Heart right ventricle (tissue), 16 donors: ENCODE measurements at places on chromosomes 2 and 18.
A peak's percentile ranks its signal among the peaks of the same experiment; 100 is the strongest.

GRCh38 chr18:77167251-77167650, 34.7 kb upstream of the MBP start:
- no peaks in the 10 kb centered on the region for H3K4me1 ChIP-seq
- H3K27me3 ChIP-seq: peaks cover 18% of the 10 kb centered on the region
- no peak for DNase-seq
- H3K4me3 ChIP-seq: no peak overlapping the region
- H3K27ac ChIP-seq: no peak overlapping the region
- no peaks in the 10 kb centered on the region for H3K36me3 ChIP-seq

- no peaks in the 10 kb centered on the region for H3K27me3 ChIP-seq
- no peaks in the 10 kb centered on the region for H3K36me3 ChIP-seq
- H3K27ac ChIP-seq: no peak overlapping the region
- no peak for DNase-seq
- no peak overlapping the region for H3K4me3 ChIP-seq
These were observed 346.9 kb downstream of the MEIS1 start for GRCh38 chr2:66781804-66782203.

GRCh38 chr18:2281086-2281485, 290.2 kb downstream of the METTL4 start:
- H3K4me3 ChIP-seq: no peak overlapping the region
- H3K27me3 ChIP-seq: no peaks in the 10 kb centered on the region
- H3K27ac ChIP-seq: no peak overlapping the region
- H3K36me3 ChIP-seq: no peaks in the 10 kb centered on the region

GRCh38 chr2:157355618-157356017, 30.0 kb upstream of the ERMN start:
- H3K27me3 ChIP-seq: no peaks in the 10 kb centered on the region
- H3K36me3 ChIP-seq: no peaks in the 10 kb centered on the region
- H3K4me1 ChIP-seq: no peaks in the 10 kb centered on the region
- H3K27ac ChIP-seq: no peak overlapping the region

DNA sequence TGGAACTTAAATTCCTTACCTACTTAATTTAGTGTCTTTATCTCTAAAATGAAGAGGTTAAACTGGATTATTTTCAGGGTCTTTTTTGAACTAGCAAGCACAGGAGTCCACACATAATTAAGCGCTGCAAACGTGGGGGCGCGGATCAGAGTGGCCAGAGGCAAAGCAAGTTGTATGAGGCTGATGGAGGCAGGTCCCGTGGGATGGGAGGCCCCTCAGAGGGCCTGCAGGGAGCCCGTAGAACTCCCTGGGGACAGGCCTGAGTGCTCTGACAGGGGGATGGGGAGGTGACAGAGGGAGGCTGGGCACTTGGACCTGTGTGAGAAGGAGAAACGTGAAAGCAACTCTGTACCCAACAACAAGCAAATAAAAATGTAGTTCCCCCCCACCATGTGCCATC, 177.8 kb downstream of the ACKR3 start:
- H3K36me3 ChIP-seq: no peaks in the 10 kb centered on the region
- no peaks in the 10 kb centered on the region for H3K27me3 ChIP-seq

DNA sequence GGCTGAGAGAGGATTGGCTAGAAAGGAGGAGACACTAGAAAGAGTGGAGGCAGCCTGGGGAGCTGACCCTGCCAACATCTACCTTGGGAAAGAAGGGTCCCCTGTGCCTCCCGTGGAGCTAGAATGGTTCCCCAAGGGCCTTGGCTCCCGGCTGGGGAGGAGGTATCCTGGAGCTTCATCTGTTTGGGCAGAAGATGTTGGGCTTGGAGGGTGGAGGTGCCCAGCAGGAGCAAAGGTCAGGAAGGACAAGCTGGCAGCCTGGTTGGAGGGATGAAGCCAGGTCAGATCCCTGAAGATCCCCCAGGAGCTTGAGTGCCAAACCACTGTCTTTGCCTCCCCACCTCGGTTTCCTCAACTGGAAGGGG, 2.9 kb downstream of the ATP6V1B1 start:
- H3K4me3 ChIP-seq: no peak overlapping the region
- DNase-seq: no peak
- no peaks in the 10 kb centered on the region for H3K36me3 ChIP-seq

DNA sequence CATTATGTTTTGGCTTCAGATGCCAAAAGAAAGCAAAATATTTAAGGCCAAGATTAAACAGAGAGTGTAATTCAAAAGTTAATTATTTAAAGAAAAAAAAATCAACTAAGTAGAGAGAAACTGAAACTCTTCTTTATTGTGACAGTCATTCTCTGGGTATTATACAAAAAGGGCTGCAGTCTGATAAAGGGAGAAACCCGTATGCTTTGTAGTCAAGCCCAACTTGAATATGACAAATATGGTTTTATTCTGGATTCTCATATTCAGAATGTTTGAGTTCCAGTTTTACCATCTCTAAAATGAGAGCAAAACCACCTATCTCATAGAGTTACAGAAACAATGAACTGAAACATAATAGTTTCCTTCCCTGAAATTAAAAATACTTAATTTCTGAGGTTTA, 8.2 kb downstream of the CDH2 start:
- H3K27ac ChIP-seq: peak overlapping the region; percentile 31
- peaks cover 12% of the 10 kb centered on the region for H3K4me1 ChIP-seq
- no peak for DNase-seq

- no peak overlapping the region for H3K27ac ChIP-seq
- DNase-seq: no peak
- H3K27me3 ChIP-seq: peaks cover 18% of the 10 kb centered on the region
- H3K36me3 ChIP-seq: no peaks in the 10 kb centered on the region
- H3K4me1 ChIP-seq: no peaks in the 10 kb centered on the region
These were observed 53.3 kb upstream of the ACAA2 start for GRCh38 chr18:49866680-49867079.

GRCh38 chr2:189267491-189267890, 87.9 kb upstream of the COL5A2 start:
- no peak for DNase-seq
- no peaks in the 10 kb centered on the region for H3K36me3 ChIP-seq
- no peaks in the 10 kb centered on the region for H3K4me1 ChIP-seq
- H3K4me3 ChIP-seq: no peak overlapping the region
- no peaks in the 10 kb centered on the region for H3K27me3 ChIP-seq
